Right renal pelvis (tissue), 4 donors: ENCODE measurements at places on chromosomes 1 and 21. TPM values are rescaled to one million over a fixed set of nuclear protein-coding genes. Genes with fewer than 3 reads are reported as not detected.

- no peak for DNase-seq
These were observed 1.7 kb downstream of the ODF2L start for GRCh38 chr1:86394416-86394815.

DNA sequence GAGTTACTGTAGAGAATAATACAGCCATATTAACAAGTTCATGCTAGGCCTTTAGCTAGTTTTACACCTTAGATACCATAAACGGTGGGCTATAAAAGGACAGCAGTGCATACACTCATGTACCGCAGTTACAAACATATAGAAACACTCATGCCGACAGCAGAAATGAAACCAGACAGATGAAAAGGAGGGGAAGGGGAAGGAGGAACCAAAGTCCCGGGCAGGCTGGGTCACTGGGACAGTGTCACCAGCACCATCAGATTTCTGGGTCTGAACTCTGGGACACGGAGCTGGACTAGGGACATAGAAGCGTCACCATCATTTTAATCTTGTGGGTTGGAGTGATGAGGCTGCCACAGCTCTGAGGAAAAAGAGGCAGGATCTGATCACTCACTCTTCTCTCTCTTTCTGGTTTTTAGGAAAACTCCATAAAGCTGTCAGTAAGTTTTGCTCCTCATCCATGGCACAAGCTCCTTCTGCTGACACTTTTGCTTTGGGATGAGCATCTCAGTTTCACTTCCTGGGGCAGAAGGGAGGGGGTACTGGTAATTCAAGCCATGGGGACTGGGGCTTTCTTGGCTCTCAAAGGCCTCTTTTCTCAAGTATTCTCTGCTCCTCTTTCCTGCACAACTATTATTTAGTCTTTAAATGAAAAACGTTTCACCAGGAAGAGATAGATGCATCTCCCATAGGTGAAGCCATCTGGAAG is 7.8 kb upstream of the ZNF691 start:
- no peak for DNase-seq

GRCh38 chr1:156953571-156953970 is 33.1 kb downstream of the LRRC71 start:
- no peak for DNase-seq

- DNase-seq = no peak
These were observed 1.6 kb downstream of the CD84 start for GRCh38 chr1:160577671-160578070.

- DNase-seq = no peak
These were observed 205.1 kb upstream of the EDN2 start for GRCh38 chr1:41689558-41689981.

GRCh38 chr1:159000625-159001024 is 9.1 kb upstream of the IFI16 start:
- peak; percentile 55 for DNase-seq

DNA sequence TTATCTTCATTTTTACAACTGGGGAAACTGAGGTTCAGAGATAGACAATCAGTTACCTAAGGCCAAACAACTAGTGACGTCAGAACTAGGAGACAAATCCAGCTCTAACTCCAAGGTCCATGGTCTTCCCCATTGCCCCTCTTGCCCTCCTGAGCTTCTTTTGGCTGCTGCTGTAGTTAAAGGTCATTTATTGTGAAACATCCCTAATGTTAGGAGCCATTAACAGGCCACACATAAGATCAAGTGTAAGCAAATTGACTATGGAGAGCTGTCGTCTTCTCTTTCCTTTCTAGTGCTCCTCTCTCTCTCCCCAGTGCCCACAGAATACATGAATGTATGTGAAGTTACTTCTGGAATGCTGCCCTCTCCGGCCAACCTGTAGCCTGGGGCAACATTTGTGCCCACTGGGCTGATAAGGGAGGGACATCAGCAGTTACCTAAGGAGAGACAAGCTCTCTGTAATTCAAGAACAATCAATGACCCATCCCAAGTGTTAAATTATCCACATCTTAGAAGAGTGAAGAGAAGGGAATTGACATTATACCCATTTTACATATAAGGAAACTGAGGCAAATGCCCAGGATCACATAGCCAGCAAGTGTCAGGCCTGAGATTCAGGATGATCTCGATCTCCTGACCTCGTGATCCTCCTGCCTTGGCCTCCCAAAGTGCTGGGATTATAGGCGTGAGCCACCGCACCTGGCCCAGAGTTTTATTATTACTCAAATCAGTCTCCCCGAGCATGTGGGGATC is 40.1 kb downstream of the PTAFR start:
- no peak for DNase-seq

- no peak for DNase-seq
These were observed 63.3 kb upstream of the LRRC8D start for GRCh38 chr1:89757532-89757931.

GRCh38 chr1:21815724-21816321 is 3.8 kb downstream of the LDLRAD2 start:
- DNase-seq = no peak

GRCh38 chr1:245939756-245940345 is 567.2 kb downstream of the SMYD3 start:
- no peak for DNase-seq

DNA sequence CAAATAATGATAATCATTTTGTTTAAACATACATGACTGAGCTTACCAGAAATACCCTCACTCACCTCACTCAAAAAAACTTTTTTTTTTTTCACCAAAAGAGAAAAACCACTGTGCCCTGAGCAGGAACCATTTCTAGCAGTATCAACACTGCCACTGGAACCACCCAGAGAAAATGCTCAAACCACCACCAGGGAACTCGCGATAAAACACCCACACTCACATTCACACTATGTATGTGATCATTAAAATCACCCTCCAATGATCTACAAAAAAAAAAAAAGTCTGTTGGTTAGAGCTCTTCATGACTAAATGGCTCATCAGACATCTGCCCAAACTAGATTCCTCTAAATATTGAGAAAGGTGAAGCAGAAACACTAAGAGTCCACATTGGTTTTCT is 11.5 kb downstream of the TIAM1 start:
- no peak for DNase-seq

GRCh38 chr1:13792419-13792818 is 92.4 kb downstream of the PRDM2 start:
- DNase-seq = no peak

GRCh38 chr1:218123968-218124367 is 161.1 kb upstream of the RRP15 start:
- DNase-seq = no peak

GRCh38 chr1:243549108-243549507 is 293.3 kb downstream of the SDCCAG8 start:
- no peak for DNase-seq

DNA sequence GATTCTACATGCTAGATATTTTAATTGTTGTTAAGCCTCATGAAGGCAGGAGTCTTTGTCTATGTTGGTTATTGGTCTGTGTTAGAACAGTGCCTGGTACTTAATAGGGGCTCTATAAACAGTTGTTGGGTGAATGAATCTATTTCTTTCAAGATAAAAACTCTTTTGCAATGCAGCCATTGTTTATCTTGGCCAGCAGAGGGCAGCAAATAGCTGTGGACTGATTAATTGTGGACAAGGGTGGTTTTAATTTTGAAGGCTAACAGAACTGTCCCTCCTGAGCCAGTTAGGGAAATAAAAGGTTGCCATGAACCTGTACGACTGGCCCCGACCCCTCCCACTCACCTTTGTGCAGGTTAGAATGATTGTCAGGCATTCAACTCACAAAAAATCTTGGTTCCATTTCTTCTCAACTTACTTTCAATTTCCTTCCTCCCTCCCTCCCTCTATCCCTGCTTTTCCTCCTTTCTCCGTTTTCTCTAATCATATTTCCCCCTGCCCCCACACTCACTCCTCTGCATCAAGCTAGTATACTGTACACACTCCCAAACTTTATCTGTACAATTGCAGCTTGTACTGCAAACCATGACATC is 66.3 kb upstream of the DIRAS3 start:
- DNase-seq = no peak

DNA sequence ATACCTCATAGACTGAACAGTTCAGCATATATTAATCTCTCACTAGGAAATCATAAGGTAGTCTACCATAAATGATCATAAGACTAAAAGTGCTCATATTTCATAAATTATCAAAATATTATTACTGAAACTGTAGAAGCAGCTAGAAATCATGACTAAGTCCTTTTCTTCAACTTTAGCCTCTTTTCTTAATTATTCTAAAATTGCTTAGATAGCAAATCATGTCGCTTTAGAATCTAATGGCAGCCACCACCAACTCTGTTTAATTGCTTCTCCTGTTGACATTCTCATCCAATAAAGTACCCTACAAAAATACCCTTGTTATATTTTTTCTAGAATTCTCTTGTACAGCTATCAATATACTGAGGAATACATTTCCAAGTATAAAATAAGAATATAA is 102.9 kb downstream of the DENND1B start:
- DNase-seq = no peak

DNA sequence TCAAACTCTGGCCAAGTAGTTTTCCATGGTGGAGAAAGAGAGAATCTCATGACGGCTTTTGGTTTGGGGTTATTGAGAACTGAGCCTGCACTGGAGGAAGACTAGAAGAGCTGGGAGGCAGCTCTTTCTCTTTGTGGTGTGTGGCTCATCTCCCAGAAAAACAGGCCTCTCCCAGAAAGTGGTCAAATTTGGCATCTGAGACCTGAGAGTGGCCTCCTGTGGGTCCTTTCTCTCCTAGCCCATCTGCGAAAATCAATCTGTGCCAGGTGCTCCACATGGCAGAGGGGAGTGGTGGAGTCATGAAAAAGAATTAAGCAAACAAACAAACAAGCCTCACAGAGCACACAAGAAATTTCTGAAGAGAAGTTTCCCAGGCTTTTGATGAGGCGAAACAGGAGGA is 305.0 kb downstream of the ST6GALNAC3 start:
- no peak for DNase-seq

DNA sequence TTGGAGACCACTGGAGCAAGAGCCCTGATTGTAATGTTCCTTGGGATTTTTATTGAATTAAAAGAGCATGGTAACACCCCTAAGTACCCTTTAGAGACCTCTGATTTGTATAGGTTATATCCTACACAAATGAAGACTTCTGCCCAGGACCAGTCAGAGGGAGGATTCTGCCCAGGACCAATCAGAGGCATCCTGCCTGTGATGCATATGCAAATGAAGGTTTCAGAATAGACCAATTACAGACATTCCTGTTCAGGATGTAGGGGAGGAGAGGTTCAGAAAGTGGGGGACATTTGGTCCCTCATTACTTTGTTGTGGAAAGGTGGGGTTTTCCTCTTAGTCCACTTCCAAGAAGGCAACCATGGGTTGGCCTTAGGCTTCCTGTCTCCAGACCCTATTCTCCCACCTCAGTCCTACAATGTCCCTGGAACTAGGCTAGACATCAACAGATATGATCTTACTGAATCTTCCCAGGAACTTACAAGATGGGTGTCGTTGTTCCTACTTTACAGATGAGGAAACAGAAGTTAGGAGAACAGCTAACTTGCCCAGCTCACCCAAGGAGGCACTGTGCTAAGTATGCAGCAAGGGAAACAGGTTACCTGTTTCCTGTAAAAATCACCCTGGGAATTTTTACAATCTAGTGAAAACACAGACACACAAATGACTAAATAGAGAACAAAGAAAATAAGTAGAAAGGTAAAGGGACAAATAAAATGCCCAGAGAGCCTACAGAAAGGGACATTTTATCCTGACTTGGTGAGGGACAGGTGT is 36.8 kb upstream of the SFPQ start:
- no peak for DNase-seq

DNA sequence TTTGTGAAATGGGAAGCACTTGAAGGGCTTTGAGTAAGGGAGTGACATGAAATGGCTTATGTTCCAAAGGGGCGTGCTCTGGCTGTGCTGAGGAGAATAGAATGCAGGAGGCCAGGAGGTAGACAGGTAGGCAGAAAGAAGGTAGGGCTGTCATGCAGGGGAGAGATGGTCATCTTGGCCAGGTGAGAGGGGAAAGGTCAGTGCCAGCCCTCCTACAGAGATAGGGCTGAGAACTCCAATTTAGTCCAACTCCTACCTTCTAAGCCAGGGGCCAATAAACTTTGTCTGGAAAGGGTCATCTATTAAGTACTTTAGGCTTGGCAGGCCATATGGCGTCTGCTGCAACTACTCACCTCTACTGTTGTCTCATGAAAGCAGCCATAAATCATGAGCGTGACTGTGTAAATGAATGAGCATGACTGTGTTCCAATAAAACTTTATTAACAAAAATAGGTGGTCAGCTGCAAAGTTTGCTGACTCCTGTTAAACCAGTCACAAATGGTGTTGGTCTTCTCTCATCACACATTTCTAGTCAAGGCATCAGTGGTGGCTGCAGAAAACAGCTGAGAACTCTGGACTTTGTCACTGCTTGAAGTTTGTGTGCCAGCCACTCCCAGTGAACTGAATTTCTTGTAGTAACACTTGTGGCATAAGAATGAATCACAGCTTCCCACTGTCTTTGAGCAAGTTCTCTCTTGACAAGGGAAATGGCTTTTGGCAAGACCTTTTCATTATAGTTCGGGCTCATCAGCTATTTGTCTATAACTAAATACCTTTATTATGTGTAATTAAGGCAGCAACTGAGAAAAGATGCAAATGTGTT is 32.0 kb upstream of the CD2 start:
- DNase-seq = no peak

DNA sequence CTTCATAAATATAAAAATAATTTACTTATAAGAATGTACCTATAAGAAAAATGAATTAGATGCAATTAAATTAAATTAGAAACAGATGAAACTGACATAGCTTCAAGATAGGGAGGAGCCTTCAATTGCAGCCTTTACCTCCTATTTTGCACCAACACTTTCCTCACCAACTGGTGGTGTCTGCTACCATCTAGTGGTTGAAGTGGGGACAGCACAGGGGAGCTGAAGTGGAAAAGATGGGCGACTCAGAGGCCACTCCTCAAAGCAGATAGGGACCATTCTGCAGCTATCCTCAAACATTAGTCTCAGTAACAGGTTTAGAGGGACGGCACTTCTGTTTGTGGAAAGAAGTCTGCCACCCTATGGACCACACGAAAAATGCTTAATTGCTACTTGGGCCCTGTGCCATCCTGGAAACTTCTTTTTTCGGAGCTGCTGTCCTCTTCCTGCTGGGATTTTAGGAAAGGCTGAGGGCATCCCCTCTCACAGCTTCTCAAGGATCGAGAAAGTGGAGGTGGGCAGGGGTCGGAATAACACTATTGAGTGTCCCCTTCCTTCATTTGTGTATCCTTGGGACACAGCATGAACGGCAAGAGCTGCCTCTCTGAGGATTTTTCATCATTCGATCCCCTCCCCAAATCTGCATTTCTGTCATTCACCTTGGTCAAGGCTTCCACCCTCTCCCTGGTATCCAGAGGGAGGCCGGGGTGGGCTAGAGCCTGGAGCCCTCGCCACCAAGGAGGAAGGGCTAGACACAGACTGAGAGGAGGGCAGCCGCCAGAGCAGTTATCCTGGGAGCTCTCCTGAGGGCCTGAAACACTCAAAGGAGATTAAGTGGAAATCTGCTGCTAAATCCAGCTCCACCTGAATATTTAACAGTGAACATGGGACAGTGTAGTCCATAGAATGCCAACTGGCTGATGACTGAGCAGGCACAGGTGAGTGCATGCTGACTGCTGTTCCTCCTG is 9.6 kb downstream of the PROK1 start:
- peak; percentile 67 for DNase-seq

Gene TMEM61
- polyA plus RNA-seq = 1.6 TPM

Gene ADAMTSL4
- 21.0 TPM for polyA plus RNA-seq

Gene DNAJC6
- 6.2 TPM for polyA plus RNA-seq

Gene HSD17B7
- polyA plus RNA-seq = 18.4 TPM

Gene OVAAL
- polyA plus RNA-seq = not detected

Gene PLA2G4A
- polyA plus RNA-seq = 10.0 TPM

Gene AADACL4
- 1.3 TPM for polyA plus RNA-seq

Gene SFN
- polyA plus RNA-seq = 0.76 TPM

Gene PTCH2
- polyA plus RNA-seq = 5.3 TPM

Gene ADGRB2
- 20.3 TPM for polyA plus RNA-seq

Gene DVL1
- polyA plus RNA-seq = 27.0 TPM

Gene VWA5B1
- polyA plus RNA-seq = 1.4 TPM

Gene ASAP3
- polyA plus RNA-seq = 32.0 TPM

Gene CFHR1
- not detected for polyA plus RNA-seq

Gene CR1L
- polyA plus RNA-seq = 0.86 TPM

Gene MAN1C1
- polyA plus RNA-seq = 16.2 TPM
